ENCODE measurements at places on chromosomes 1 and 21.

DNA sequence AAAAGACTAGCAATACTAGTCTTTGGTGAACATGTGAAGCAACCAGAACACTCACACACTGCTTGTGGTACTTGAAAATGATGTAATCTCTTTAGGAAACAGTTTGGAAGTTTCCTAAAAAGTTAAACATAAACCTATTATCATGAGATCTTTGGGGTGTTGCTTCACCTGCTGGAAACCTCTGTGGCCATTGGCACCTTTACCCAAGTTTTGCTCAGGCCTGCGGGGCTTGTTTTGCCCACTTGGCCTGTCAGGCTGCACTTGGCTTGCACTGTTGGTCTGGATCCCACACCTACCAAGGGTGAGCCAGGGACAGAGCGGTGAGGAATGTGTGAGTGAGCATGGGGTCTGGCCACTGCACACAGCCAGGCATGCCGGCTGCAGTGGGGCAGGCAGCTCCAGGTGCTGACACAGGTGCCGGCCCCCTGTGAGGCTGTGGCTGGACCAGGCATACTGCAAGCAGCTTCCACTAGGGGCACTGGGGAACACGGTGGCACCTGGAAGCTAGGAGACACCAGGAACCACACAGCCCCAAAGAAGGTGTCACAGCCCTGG is 14.4 kb upstream of the FNBP1L start:
- no peak for DNase-seq

GRCh38 chr1:64956733-64957441 is 9.5 kb downstream of the JAK1 start:
- no peak for DNase-seq

GRCh38 chr1:181115368-181115684 is 26.8 kb downstream of the IER5 start:
- DNase-seq = no peak

GRCh38 chr1:58816072-58816746 is 32.4 kb upstream of the JUN start:
- peak; percentile 61 for DNase-seq

- DNase-seq = no peak
Measured at GRCh38 chr1:242886137-242886536, 361.6 kb upstream of the PLD5 start.

DNA sequence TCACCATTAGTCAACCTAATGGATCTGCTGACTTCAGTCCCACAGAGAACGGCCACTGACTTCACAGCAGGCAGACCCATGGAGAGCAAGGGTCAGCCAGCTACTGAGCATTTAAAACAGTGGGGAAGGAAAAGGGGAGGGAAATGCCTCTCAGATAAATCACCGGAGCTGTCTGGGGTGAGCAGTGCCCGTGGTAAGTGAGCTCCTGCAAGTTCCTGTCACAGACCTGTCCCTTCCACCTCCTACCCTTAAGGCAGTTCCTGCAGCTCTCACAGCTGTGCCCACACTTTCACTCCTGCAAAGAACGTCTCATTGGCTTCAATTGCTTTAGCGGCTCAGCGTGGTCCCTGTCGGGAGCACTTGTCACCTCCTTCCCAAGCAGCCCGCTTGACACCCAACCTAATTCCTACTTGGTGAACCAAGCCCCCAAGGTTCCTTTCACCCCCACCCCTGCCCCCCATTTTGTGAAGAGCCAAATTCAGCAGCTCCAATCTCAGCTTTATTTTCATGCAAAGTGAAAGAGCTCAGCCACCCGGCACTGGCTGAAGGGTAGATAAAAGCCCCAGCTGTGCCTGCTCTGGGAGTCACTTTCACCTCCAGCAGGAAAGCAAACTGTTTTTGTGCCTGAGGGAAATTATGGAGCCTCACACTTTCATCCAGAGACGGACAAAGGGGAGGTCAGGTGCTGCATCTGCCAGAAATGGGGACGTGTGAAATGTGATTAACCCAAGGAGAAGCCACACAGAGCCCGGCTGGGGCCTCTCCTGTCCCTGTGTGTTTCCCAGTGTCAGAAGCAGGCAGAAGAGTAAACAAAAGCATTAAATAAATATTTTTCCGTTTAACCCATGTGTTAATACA is 306.2 kb downstream of the TTLL7 start:
- no peak for DNase-seq

GRCh38 chr1:174408146-174408545 is 39.6 kb upstream of the GPR52 start:
- DNase-seq = no peak

- no peak for DNase-seq
Measured at GRCh38 chr21:16568244-16568643, 838.5 kb downstream of the USP25 start.

DNA sequence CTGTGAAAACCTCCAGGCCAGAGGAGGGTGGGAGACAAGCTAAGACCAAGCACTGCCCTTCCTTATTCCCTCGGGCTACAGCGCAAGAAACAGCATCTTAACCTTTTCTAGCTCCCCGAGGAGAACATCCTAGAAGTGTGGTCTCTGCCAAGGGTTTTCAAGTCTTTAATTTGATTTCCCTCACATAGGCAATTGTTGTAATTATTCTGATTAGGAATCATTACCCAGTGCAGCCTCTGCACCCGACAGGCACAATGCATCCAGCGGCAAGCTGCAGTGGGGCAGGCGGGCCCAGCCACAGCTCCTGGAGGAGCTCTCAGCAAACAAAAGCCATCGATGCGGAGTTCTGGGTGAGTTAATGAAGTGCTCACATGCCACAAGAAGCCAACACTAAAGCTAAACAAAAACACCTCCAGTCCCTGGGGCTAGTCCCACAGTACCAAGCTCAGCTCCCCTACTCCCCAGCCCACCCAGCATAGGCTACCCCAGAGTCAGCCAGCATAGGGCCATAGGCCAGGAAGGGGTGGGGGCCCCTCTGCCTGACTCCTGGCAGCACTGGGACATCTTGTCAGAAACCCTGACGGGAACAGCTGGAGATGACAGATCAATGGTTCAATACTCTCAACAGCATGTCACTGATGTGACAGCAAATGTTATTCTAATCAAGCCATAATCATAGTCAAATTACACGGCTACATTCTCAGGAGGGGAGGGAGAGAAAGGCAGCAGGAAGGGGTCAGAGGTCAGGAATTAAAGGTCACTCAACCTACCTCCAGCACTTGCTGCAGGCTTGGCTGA is 42.5 kb downstream of the ERI3 start:
- no peak for DNase-seq

DNA sequence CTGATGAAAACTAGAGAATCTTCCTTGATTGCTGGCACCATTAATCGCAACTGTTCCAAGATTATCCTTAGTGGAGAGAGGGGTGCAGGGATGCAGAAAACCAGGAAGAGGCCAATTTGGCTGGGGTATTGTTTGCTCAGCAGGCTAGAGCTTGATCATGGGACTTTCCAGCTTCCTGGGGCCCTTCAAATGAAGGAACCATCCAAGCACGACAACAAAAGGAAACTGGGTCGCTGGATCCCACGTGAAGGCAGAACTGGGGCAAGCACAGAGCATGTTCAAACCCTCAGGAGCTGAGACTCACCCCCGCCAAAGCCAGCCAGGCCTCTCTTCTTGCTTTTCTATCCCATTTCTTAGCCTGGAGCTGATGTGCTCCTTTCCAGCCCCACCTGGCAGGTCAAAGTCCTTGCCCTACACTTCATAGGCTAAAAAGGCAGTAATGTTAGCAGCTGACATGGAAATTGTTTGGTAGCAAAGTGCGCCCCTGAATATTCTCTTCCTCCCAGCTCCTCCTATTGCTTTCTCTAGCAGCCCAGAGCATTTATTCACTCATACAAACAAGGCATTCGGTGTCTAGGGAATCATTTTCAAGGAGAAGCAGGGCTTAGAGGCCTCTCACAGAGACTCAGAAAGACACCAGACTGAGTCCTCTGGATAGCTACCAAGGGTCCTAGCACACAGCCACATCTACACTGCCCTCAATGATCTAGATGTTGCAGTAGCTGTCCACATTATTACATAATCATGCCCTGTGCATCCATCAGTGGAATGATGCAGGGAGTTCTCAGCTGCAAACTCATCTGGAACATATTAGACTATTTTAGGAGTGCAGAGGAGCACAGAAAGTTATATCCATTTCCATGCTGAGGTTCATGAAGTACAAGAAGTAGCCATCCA is 11.5 kb downstream of the KCNA2 start:
- DNase-seq = peak; percentile 46

GRCh38 chr1:23184212-23184934 is 15.7 kb upstream of the LUZP1 start:
- peak; percentile 94 for DNase-seq

GRCh38 chr1:55864251-55864650 is 649.1 kb upstream of the USP24 start:
- DNase-seq = no peak

DNA sequence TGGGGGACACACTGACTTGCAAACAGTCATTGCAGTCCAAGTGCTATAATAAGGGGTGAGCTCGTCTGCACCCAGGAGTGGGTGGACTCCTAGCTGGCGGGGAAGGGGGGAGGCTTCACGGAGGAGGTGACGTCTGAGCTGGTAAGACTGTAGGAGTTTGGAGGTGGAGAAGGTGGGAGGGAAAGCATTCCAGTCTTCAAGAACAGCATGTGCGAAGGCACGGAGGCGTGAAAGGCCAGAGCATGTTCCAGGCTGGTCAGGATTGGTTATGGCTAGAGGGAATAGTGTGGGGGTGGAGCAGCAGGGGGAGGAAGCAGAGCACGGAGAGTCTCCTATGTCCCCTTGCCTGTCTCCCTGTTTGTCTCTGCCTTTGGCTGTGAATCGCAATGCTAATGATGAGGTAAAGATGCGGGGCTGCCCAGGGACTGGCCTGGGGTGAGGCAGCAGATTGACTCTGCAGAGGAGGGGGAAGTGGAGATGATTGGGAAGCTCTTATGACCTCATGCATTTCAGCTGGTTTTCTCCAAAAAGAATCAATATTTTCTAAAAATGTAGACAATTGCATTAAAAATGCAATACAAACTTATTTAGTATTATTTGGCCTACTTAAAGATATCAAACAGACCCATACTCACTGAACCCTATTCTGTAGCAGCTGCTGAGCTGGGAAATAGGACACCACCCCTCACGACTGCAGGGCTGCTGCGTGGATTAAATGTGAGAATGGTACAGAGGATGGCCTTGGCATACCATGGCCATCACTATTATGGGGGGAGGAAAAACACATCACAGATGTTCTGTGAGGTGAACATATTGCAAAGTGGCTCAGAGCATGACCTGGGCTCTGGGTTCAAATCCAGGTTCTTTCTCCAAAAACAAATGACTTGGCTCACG is 2.6 kb upstream of the ZNF436 start:
- no peak for DNase-seq

DNA sequence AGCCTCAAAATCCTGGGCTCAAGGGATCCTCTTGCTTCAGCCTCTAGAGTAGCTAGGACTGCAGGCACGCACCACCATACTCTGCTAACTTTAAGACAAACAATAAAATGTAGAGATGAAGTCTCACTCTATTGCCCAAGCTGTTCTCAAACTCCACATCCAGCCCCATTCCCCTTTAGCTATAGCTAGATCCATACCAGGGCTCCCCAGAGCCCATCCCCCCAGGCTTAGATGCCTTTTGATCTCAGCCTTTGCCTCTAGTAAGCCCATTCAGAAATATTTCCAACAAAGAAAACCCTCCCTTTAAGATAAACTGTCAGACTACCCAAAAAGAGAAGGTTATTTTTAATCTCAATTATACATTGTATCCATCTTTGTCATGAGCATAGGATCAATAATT is 325.4 kb downstream of the CHRM3 start:
- no peak for DNase-seq
